ENCODE measurements at places on chromosomes 3 and 15.

GRCh38 chr3:138507524-138507923 lies 73.1 kb downstream of the ESYT3 start:
- DNase-seq: no peak

GRCh38 chr3:107756649-107757048 lies 233.9 kb downstream of the BBX start:
- no peak for DNase-seq

- no peak for DNase-seq
Observed at GRCh38 chr3:22971497-22971896, 231.6 kb upstream of the UBE2E2 start.

- no peak for DNase-seq
Observed at GRCh38 chr3:43102773-43103480, 3.0 kb downstream of the POMGNT2 start.

GRCh38 chr3:71585887-71586809 lies 2.6 kb upstream of the FOXP1 start:
- no peak for DNase-seq

GRCh38 chr3:32700244-32700643 lies 15.3 kb downstream of the CNOT10 start:
- no peak for DNase-seq

- DNase-seq: no peak
Observed at GRCh38 chr3:131702146-131702545, 199.4 kb upstream of the MRPL3 start.

GRCh38 chr3:11130385-11130784 lies 23.9 kb upstream of the HRH1 start:
- no peak for DNase-seq

DNA sequence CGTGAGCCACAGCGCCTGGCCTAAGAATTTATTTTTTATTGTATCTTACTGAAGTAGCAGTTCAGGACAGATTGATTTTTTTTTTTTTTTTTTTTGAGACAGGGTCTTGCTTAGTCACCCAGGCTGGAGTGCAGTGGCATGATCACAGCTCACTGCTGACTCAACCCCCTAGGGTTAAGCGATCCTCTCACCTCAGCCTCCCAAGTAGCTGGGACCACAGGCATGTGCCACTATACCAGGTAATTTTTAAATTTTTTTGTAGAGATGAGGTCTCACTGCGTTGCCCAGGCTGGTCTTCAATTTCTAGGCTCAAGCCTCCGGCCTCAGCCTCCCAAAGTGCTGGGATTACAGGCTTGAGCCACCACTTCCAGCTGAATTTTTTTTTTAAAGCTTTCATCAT lies 99.8 kb upstream of the HERC1 start:
- DNase-seq: no peak

DNA sequence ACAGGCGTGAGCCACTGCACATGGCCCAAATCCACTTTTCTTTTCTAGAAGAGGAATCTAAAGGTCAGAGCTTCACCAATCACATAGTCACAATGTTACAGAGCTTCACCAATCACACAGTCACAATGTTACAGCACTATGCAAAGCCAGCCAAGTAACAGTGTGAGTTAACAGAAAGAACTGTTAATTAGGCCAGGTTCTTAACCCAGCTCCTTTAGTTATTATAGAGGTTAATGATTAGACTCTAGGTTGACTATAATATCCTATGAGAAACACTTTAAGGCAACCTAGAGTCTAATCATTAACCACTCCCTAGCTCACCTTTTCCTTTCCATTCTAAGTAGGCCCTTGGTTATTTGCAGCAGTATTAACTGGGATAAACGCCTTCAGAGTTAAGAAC lies 54.0 kb downstream of the TASOR start:
- DNase-seq: no peak

GRCh38 chr3:126156468-126156867 lies 23.9 kb downstream of the ALDH1L1 start:
- no peak for DNase-seq

- no peak for DNase-seq
Observed at GRCh38 chr3:61877359-61878138, 316.2 kb downstream of the PTPRG start.

- no peak for DNase-seq
Observed at GRCh38 chr15:78244101-78244500, 9.7 kb upstream of the ACSBG1 start.

DNA sequence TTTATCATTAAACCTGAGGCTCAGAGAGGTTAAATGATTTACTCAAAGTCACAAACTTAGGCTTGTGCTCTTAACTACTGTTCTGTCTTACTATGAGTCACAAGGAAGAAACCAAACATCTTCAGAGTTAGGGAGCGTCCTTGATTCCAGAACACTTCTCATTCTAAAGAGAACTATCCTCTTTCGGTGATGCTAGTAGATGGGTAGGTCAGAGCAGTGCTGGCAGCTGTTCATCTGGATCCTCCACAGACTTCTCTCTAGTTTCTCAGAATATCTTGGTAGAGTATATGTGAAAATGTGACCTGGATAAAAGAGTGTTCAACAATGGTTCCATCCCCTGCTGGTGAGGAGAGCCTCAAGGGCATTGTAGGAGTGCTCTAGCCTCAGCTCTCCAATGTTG lies 3.3 kb downstream of the ARL6IP5 start:
- DNase-seq: no peak

GRCh38 chr15:81481346-81481745 lies 107.3 kb upstream of the TMC3 start:
- DNase-seq: no peak

GRCh38 chr15:50552238-50552637 lies 5.8 kb upstream of the USP50 start:
- no peak for DNase-seq

DNA sequence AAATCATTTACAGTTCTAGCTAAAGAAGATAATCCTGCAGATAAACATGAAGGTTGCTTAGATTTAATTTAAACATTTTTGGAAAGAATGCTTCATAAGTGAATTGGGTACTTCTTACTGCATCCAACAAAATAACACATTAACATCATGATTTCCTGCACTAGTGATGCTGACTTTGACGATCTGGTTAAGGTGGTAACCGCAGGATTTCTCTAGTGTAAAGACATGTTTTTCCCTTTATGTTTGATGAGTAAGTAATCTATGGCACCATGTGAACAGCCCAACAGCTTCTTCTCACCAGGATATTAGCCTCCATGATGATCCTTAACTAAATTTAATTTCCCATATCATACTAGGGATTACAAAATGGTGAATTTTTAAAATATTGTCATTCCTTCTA lies 14.1 kb downstream of the SPPL2A start:
- no peak for DNase-seq

- no peak for DNase-seq
Observed at GRCh38 chr3:24829011-24829581, 334.4 kb upstream of the THRB start.

- DNase-seq: no peak
Observed at GRCh38 chr3:187369089-187369447, 883 bp downstream of the RTP4 start.

DNA sequence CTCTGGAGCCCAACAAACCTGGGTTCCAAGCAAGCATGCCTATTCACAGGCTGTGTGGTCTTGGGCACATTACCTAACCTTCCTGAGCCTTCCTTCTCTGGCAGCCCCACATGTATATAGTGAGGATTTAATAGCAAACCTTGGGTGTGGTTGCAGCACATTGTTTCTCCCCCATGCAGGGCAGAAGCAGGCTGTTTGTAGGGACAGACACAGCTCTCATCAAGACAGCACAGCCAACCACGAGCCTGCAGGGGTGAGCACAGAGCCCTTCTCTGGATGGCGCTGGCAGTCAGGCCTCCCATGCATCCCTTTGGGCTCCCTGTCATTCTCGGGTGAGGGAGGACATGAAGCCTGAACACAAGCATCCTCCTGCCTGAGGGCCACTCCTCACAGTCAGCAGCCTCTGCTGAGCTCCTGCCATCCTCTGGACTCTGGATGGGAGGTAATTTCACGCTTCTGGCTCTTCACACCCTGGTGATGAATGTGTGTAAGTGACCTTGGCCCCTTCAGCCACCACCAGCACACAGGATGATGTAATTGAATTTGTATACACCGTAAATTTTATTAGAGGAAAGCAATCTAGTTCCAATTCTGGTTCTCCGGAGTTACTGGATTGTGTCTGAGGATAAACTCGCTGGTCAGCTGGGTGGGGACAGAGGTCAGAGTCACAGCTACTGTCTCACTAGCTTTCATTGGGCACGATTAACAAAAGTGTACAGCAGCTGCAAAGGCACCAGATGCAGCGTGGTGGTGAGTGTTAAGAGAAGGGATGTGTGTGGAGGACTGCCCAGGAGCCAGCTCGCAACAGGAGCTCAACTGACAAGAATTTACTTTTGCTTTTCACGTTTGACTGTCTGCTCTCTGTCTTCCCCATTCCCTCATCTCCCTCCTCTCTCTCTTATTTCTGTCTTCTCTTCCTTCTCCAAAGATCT lies 118.1 kb downstream of the CLSTN2 start:
- no peak for DNase-seq

DNA sequence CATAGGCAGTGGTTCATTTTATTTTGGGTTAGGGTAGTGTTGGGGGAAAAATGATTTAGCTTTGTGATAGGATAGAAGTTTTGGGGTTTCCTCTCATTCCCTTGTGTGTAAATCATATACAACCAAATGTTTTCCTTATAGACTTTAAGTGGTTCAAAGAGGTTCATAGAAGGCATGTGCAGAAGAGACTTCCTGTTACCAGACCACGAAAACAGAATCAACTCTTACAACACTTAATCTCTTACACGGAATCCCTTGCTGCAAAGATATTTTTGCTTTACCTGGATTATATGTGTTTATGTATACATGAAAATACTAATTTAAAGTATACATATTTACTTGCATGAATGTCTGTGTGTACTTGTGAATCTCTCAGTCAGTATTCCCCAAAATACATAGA lies 2.9 kb downstream of the TMOD2 start:
- DNase-seq: no peak

DNA sequence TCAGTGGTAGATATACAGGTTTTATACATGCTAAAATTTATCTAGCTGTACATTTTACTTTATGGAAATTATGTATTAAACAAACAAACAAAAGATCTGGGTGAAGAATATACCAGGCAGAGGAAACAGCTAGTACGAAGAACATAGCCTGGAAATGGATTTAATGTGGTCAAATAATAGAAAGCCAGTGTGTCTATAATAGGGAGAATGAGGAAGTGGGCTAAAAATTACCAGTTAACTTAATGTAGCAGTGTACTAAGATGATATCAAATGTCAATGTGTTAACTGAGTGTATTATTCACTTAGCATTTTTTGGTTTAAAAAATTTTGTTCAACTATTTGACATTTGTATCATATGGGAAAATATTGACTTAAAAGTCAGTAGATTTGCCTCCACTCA lies 22.8 kb upstream of the SLC15A2 start:
- no peak for DNase-seq

DNA sequence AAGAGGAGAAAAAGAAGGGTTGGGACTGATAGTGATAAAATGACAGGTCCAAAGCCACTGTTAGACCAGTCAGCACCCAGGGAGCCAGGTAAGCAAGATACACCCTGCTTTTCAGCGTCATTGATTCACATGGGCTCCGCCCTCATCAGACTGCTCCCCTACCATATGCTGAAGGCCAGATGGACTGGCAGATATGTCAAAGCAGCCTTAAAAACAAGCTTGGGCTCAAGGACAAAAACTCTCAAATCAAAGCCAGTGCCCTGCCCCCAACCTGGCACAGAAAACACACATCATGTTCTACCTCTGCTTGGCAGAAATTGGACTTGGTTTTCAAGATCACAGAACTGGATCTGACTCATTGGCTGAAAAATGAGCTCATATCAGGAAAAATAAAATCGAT lies 33.4 kb downstream of the SH3BP5 start:
- no peak for DNase-seq

DNA sequence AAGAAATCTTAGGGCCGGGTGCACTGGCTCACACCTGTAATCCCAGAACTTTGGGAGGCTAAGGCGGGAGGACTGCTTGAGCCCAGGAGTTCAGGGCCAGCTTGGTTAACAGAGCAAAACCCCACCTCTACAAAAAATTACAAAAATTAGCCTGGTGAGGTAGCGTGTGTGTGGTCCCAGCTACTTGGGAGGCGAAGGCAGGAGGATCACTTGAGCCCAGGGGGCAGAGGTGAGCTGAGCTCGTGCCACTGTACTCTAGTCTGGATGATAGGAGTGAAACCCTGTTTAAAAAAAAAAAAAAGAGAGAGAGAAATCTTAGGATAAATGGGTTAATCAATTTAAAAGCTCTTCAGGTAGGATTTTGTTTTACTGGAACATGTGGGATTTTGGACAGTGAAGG lies 31.2 kb upstream of the DUT start:
- no peak for DNase-seq

- DNase-seq: peak; percentile 23
Observed at GRCh38 chr3:20040548-20041196, 426 bp downstream of the KAT2B start.

DNA sequence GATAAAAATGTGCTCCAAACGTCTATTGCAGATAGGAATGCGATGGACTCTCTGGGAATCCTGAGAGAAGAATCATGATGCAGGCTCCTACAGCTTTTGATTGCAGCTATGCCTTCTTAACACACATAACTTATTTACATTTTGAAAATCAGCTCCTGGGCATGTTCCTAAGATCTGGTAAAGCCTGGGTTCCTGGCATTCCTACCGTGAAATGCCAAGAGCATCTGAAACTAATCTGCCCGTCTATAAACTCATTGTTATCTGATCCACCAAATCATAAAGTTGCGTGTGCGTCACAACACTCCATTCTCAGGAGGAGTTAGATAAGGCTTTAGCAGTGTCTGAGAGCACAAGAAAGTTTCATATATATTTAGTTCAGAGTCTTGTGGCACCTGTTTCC lies 79.0 kb upstream of the VGLL3 start:
- DNase-seq: no peak

GRCh38 chr15:95577927-95578326 lies 752.6 kb upstream of the NR2F2 start:
- no peak for DNase-seq

DNA sequence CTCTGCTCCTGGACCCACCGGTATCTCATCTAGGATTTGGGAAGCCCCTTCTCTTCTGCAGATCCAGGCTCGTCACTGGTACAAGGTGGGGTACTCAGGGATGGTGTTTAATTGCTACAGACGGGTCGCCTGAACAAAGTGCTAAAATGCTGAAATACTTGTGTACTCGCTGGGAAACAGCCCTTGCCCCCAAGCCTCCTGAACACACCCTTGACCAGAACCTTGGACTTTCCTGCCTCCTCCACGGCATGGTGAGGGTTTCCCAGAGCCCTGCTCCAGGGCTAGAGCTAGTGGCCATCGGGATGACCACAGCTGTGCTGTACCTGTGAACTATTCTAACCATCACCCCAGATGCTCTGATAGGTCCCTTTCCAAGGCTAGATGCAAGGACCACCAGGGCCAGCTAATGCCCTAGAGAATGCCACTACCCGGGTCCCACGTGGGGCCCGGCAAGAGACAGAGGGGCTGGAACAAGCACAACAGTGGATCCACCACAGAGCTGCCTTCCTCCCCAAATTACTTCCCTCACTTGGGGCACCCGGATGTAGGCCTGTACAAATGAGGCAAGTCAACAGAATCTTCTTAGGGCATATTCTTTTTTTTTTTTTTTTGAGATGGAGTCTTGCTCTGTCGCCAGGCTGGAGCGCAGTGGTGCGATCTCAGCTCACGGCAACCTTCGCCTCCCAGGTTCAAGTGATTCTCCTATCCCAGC lies 267.3 kb downstream of the FOXP1 start:
- DNase-seq: no peak

- no peak for DNase-seq
Observed at GRCh38 chr3:174294616-174295015, 564.5 kb upstream of the NAALADL2 start.

GRCh38 chr3:131714585-131715220 lies 211.9 kb upstream of the MRPL3 start:
- no peak for DNase-seq
